ENCODE measurements at places on chromosomes 2 and 18. TPM values are rescaled to one million over a fixed set of nuclear protein-coding genes. Genes with fewer than 3 reads are reported as not detected.

DNA sequence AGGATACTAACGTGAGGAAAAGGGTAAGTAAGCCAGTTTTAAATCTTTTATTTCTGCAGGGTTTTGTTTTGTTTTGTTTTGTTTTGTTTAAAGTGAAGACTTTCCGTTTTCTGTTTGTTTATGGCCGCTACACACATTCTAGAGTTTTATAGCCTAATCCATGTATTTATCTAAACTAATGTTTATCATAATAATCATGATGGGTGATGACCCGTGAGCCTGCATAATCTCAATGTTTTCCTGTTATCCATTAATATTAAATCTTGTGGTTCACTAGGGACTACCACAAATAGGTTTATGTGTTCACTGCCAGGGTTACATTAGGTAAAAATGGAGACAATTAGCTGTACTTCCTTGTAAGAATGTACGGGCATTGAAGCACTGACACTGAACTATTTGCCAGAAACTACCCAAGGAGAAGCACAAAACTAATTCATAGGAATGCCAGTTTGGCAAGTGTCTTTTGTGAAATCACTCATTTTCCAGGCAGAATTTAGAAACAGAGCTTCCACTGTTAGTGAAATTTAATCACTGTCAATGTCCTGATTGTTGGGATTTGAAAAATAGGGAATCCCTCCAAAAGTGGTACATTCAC is 574.8 kb downstream of the LRP1B start:
- H3K36me3 ChIP-seq: no peaks in the 10 kb centered on the region
- no peaks in the 10 kb centered on the region for H3K4me1 ChIP-seq
- H3K4me3 ChIP-seq: no peak overlapping the region
- DNase-seq: no peak
- H3K27ac ChIP-seq: no peak overlapping the region
- no peaks in the 10 kb centered on the region for H3K27me3 ChIP-seq

- no peak for DNase-seq
- H3K27me3 ChIP-seq: peaks cover 18% of the 10 kb centered on the region
- no peaks in the 10 kb centered on the region for H3K36me3 ChIP-seq
- H3K4me3 ChIP-seq: no peak overlapping the region
Measured at GRCh38 chr2:152097290-152097800, 1.5 kb downstream of the CACNB4 start.

- peak overlapping the region; percentile 94 for H3K4me3 ChIP-seq
- DNase-seq: peak; percentile 78
- H3K36me3 ChIP-seq: no peaks in the 10 kb centered on the region
- no peaks in the 10 kb centered on the region for H3K27me3 ChIP-seq
Measured at GRCh38 chr2:85539361-85540132, 579 bp downstream of the MAT2A start.

DNA sequence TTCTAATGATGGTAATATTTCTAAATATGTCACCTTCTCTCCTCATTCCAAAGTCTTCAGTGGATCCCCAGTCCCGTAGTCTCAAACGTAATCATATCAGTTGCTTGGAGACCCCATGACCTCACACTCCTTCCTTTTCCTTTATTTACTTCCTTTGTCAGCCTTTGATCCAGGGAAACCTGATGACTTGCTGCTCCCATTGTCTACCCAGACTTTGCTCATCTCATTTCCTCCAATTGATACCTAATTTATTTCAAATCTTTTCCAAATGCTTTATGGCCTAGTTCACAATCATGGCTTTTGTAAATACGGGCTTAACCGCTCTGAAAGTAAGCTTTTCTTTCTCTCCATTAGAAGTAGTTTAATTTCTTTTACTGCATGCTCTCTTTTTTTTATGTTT is 402.4 kb upstream of the CYRIA start:
- H3K4me3 ChIP-seq: no peak overlapping the region

DNA sequence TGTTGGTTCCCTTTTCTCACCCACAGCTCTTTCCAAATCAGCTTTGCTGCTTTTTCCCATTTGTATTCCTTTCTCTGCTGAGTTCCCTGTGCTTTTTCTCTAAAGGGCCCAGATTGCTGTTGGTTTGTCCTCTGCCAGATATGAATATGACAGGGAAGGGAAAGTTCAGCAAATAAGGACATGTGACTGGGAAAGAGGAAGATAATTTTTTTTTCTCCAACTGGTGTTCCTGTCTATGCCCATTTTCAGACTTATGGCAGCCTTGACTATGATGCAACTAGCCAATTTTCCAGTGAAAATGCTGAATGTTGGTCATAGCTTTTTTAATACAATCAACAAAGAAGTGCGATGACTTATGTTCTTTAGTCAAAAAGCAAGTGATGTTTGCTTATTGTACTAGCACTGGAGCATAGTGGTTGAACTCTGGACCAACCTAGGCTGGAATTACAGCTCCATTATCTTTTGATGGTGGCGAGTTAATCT is 7.7 kb downstream of the MDH1 start:
- H3K27ac ChIP-seq: no peak overlapping the region
- H3K4me1 ChIP-seq: peaks cover 5% of the 10 kb centered on the region
- DNase-seq: no peak
- peaks cover 7% of the 10 kb centered on the region for H3K36me3 ChIP-seq

DNA sequence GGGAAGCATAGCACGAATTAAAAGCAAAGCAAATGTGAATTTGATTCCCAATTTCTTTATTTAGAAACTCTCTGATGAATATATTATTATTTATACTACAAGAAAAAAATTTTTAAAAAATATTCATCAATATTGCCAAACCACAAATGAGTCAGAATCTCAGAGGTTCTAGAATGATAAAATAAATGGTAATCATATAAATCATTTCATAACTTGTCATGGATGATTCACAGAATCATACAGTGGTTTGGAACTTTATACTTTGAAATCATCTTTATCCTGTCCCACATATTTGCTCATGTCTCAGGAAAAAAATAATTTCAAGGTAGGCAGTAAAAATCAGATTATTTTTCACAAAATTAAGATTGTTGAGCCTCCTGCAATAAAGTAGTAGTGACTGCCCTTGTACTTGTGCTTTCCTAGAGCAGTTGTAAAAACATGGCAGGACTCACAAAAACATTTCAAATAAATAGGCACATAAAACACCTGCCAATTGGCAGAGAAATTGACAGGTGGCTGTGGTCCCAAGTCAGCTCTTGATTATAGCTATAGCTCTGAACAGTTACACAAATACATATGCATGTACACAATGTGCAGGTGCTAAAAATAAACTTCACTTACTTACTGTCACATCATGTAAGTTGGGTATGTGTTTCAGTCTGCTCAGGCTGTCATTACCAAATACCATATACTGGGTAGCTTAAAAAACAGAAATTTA is 273.9 kb upstream of the SESTD1 start:
- H3K4me3 ChIP-seq: no peak overlapping the region
- DNase-seq: no peak
- peaks cover under 1% of the 10 kb centered on the region for H3K4me1 ChIP-seq
- H3K27ac ChIP-seq: no peak overlapping the region
- H3K27me3 ChIP-seq: no peaks in the 10 kb centered on the region

SCLY gene
- polyA plus RNA-seq: 21.6 TPM

CRYGD gene
- not detected for polyA plus RNA-seq

FN1 gene
- polyA plus RNA-seq: 545 TPM

FEV gene
- polyA plus RNA-seq: not detected

ZNF892 gene
- polyA plus RNA-seq: not detected
